ENCODE measurements at places on chromosomes 4 and X. TPM values are rescaled to one million over a fixed set of nuclear protein-coding genes. Genes with fewer than 3 reads are reported as not detected.

Gene SSX2
- not detected for total RNA-seq

Gene EPHA5
- not detected for total RNA-seq

Gene TRIM75
- total RNA-seq, result not detected

Gene ADAMTS3
- total RNA-seq, result not detected

Gene GLRB
- total RNA-seq, result 8.3 TPM

Gene ABLIM2
- not detected for total RNA-seq

Gene KIAA1210
- total RNA-seq, result not detected

Gene IL2
- not detected for total RNA-seq

Gene ASMT
- total RNA-seq, result not detected

Gene HS6ST2
- total RNA-seq, result not detected

Gene YIPF7
- total RNA-seq, result not detected

Gene CXCL6
- not detected for total RNA-seq

GRCh38 chr4:144302704-144303536 is 162.4 kb upstream of the GYPA start:
- no peaks in the 10 kb centered on the region for H3K27me3 ChIP-seq
- no peaks in the 10 kb centered on the region for H3K4me1 ChIP-seq
- DNase-seq, result no peak
- H3K36me3 ChIP-seq, result no peaks in the 10 kb centered on the region

- DNase-seq, result no peak
- H3K4me3 ChIP-seq, result peak overlapping the region; percentile 90
- peaks cover 34% of the 10 kb centered on the region for H3K4me1 ChIP-seq
- peaks cover 4% of the 10 kb centered on the region for H3K27me3 ChIP-seq
- H3K27ac ChIP-seq, result no peak overlapping the region
- no peaks in the 10 kb centered on the region for H3K36me3 ChIP-seq
Measured at GRCh38 chrX:47484885-47485284, 1.9 kb upstream of the ZNF41 start.

GRCh38 chrX:40064055-40064597 is 33.6 kb downstream of the BCOR start:
- no peaks in the 10 kb centered on the region for H3K27me3 ChIP-seq
- no peak overlapping the region for H3K4me3 ChIP-seq
- no peak overlapping the region for H3K27ac ChIP-seq
- no peaks in the 10 kb centered on the region for H3K36me3 ChIP-seq
- DNase-seq, result no peak

- no peaks in the 10 kb centered on the region for H3K27me3 ChIP-seq
- H3K27ac ChIP-seq, result no peak overlapping the region
- peaks cover 9% of the 10 kb centered on the region for H3K4me1 ChIP-seq
- H3K36me3 ChIP-seq, result no peaks in the 10 kb centered on the region
Measured at GRCh38 chrX:103552236-103552635, 32.9 kb upstream of the RAB40A start.

GRCh38 chr4:70637239-70637913 is 8.8 kb downstream of the ENAM start:
- H3K27ac ChIP-seq, result no peak overlapping the region
- no peaks in the 10 kb centered on the region for H3K27me3 ChIP-seq
- H3K4me3 ChIP-seq, result no peak overlapping the region
- no peaks in the 10 kb centered on the region for H3K36me3 ChIP-seq
- H3K4me1 ChIP-seq, result peaks cover 10% of the 10 kb centered on the region

GRCh38 chr4:96162636-96163035 is 322.7 kb downstream of the PDHA2 start:
- DNase-seq, result no peak
- H3K4me3 ChIP-seq, result no peak overlapping the region
- no peak overlapping the region for H3K27ac ChIP-seq
- no peaks in the 10 kb centered on the region for H3K36me3 ChIP-seq
- H3K27me3 ChIP-seq, result no peaks in the 10 kb centered on the region

- no peak for DNase-seq
- no peaks in the 10 kb centered on the region for H3K36me3 ChIP-seq
- H3K27me3 ChIP-seq, result no peaks in the 10 kb centered on the region
- H3K4me3 ChIP-seq, result no peak overlapping the region
- no peaks in the 10 kb centered on the region for H3K4me1 ChIP-seq
Measured at GRCh38 chrX:108417257-108417656, 21.0 kb downstream of the COL4A6 start.

DNA sequence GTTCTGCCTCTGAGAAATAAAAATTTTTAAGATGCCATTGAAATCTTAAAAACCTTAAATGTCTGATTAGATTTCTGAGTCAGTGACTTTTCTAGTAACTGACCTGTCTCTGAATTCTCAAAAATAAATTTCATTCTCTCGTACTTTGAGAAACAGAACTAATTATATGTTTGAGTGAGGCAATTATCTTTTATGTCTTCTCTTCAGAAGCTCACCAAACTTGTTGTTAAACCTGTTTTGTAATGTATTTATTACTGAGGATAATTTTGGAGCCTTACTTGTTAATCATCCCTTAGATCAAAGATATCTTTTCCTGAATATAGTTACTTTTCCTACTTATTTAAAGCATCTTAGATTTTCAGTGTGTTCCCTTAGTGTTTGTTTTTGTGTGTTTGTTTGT is 64.5 kb upstream of the MMAA start:
- no peak overlapping the region for H3K27ac ChIP-seq
- H3K36me3 ChIP-seq, result no peaks in the 10 kb centered on the region
- H3K27me3 ChIP-seq, result no peaks in the 10 kb centered on the region
- no peaks in the 10 kb centered on the region for H3K4me1 ChIP-seq
- no peak overlapping the region for H3K4me3 ChIP-seq

GRCh38 chr4:107318078-107318477 is 282.0 kb upstream of the DKK2 start:
- H3K27me3 ChIP-seq, result 0 out of 2 replicates have a peak, but pooled peaks cover 1% of the 10 kb centered on the region
- DNase-seq, result peak; percentile 7
- H3K4me3 ChIP-seq, result no peak overlapping the region
- H3K27ac ChIP-seq, result no peak overlapping the region

DNA sequence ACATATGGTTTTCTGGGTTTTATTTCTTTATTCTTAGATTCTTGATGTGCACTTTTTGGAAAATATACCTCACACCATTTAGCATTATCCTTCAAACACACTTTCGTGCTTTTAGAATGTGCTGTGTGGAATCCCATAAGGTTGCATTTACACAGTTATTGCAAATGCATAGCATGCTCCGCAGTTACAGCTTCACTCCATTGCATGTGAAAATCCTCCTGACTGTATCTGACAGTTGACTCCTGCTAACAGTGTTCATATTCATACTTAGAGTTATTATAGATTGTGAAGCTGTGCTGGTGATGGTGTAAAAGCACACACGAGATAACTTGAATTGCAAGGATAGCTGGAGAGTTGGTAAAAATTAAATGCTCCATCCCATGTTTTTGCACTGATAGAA is 811.5 kb upstream of the TENM3 start:
- no peak overlapping the region for H3K27ac ChIP-seq
- H3K27me3 ChIP-seq, result peaks cover 2% of the 10 kb centered on the region

- H3K36me3 ChIP-seq, result no peaks in the 10 kb centered on the region
- no peak overlapping the region for H3K27ac ChIP-seq
- peaks cover 15% of the 10 kb centered on the region for H3K4me1 ChIP-seq
- H3K27me3 ChIP-seq, result peaks cover 3% of the 10 kb centered on the region
- no peak overlapping the region for H3K4me3 ChIP-seq
- DNase-seq, result no peak
Measured at GRCh38 chrX:46559062-46559461, 13.8 kb upstream of the ZNF674 start.

DNA sequence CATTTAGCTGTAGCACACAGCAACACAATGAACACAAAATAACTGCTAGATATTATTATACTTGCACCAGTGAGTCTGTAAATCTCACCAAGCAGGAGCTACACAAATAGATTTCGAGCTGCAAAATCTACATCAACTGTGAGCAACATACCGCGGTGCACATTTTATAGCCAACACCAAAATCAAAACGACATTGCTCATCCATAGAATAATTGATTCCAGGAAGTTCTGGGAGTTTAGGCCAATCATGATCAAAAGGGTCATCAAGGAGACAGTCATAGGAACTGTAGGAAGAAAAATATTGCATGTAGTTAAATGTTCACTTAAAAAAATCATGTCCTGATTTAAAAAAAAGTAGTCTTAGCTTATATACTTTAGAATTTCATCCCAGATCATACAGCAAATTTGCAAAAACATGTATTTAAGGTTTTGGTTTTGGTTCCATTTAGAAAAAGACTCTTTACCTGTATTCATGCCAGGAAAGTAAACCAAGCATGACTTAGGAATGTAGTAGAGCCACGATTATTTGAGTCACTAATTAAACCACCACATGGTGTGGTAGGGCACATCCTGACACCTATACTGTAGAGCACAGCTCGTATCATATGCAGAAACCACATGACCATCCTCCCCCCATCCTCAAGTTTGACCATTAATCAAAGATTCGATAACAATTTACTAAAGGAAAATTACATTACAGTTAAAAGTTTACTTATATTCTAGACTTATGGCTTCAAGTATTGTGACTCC is 250.4 kb downstream of the ADAMTS3 start:
- peaks cover 39% of the 10 kb centered on the region for H3K4me1 ChIP-seq
- no peaks in the 10 kb centered on the region for H3K36me3 ChIP-seq
- H3K27me3 ChIP-seq, result no peaks in the 10 kb centered on the region
- DNase-seq, result no peak

DNA sequence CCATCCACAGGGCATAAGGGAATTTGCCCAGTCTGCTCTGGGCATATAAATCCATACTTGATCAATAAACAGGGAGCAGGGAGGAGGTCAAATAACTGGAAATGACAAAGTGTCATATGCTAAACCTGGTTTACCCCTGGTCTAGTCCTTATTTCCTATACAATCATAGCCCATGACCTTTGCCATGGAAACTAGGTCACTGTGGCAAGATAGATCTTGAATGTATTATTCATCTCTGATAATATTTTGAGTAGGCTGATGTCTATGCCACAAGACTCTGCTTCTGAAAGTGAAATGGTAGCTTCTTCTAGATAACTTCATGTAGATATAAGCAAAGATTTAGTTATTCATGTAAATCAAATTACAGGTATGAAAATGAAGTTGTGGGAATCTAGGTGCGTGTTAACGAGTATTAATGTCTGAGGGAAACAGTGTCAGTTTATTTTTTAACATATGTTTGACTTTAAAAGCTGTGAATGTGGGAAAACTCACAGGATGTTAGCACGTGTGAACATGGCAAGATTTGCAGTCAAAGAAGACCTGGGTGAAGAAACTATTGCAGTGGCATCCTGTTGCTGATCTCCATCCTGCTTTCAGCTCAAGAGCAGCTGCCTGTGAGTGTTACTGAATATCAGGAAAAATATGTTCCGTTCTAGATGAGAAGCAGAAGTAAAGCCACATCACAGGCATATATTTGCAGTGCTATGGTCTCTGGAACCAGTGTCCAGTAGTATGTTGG is 81.8 kb upstream of the NDP start:
- no peak overlapping the region for H3K27ac ChIP-seq
- H3K36me3 ChIP-seq, result no peaks in the 10 kb centered on the region
- peaks cover 5% of the 10 kb centered on the region for H3K27me3 ChIP-seq
- no peaks in the 10 kb centered on the region for H3K4me1 ChIP-seq
- DNase-seq, result no peak

DNA sequence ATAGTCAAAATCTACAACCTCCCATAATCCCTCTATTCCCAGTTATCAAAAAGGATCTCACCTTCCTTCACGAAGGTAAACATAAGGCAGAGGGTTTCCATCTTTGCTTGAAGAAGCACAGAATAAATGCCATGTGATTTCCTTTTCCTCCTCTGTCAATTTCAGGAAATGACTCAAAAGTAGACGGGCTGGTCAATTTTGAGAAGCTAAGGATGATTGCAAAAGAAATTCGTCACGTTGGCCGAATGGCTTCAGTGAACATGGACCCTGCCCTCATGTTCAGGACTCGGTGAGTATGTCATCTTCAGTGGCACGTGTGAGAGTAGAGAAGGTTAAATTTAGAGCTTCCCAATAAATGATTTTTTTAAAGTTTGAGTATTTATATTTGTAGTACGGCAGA is 240.2 kb downstream of the RAPGEF2 start:
- peaks cover 2% of the 10 kb centered on the region for H3K27me3 ChIP-seq
- peaks cover 58% of the 10 kb centered on the region for H3K36me3 ChIP-seq
- H3K27ac ChIP-seq, result no peak overlapping the region
- H3K4me1 ChIP-seq, result no peaks in the 10 kb centered on the region
- no peak for DNase-seq

GRCh38 chr4:24434241-24434640 is 150.1 kb downstream of the DHX15 start:
- H3K36me3 ChIP-seq, result no peaks in the 10 kb centered on the region
- H3K4me1 ChIP-seq, result no peaks in the 10 kb centered on the region
- no peak overlapping the region for H3K27ac ChIP-seq
- no peak for DNase-seq
- H3K27me3 ChIP-seq, result peaks cover 6% of the 10 kb centered on the region

DNA sequence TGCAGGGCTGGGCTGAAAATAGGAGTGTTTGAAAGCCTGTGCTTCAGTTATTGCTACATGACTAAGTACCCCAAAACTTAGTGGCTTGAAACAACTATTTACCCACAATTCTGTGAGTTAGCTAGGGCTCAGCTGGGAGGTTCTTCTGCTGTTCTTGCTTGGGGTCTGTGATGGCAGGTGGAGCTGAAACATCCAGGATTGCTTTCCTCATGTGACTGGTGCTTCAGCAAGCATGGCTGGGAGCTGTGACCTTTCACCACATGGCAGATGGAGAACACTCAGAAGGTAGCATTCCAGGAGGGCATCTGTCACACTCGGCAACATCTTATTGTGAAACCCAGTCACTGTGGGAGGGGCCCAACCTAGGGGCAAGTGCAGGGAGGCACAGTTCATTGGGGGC is 57.0 kb upstream of the TBC1D14 start:
- no peak overlapping the region for H3K27ac ChIP-seq
- no peaks in the 10 kb centered on the region for H3K27me3 ChIP-seq
- no peak for DNase-seq
- H3K4me3 ChIP-seq, result no peak overlapping the region
- peaks cover 21% of the 10 kb centered on the region for H3K4me1 ChIP-seq

DNA sequence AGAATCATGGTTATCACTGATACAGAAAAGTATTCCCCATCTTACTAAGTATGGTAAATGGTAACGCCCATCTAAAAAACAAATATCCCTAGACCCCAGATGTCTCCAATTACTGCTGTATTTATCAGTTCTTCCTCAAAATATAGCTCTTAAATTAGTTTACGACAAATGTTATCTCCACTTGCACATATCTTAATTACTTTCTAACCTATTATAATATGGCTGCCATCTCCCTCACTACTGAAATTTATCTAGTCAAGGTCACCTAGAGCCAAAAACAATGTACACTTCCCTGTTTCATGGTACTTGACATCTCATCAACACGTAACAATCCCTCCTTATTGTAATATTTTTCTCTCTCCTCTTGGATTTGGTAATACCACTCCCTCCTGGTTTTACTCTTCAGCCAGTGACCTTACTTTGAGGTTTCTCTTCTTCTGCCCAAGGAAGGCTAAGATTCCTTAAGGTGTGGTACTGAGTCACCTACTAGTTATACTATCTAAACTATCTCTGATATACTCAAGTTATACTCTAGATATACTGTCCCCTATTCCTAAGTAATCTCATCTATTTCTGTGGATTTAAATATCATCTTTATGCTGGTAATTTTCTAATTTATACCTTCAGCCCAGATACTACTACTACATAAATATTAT is 8.6 kb downstream of the LCORL start:
- DNase-seq, result no peak
- H3K4me1 ChIP-seq, result peaks cover 52% of the 10 kb centered on the region
- no peak overlapping the region for H3K4me3 ChIP-seq
- H3K27ac ChIP-seq, result no peak overlapping the region
- H3K27me3 ChIP-seq, result no peaks in the 10 kb centered on the region
- no peaks in the 10 kb centered on the region for H3K36me3 ChIP-seq

Data from HFFc6 (cell line).